Tibial nerve (tissue), 4 donors: ENCODE measurements at places on chromosomes 16 and 17. TPM values are rescaled to one million over a fixed set of nuclear protein-coding genes. Genes with fewer than 3 reads are reported as not detected.

The HNF1B gene
- not detected for total RNA-seq

The ANTKMT gene
- total RNA-seq, result 91.0 TPM

GRCh38 chr17:81371910-81372760 lies 23.1 kb upstream of the BAHCC1 start:
- no peak overlapping the region for H3K4me3 ChIP-seq

DNA sequence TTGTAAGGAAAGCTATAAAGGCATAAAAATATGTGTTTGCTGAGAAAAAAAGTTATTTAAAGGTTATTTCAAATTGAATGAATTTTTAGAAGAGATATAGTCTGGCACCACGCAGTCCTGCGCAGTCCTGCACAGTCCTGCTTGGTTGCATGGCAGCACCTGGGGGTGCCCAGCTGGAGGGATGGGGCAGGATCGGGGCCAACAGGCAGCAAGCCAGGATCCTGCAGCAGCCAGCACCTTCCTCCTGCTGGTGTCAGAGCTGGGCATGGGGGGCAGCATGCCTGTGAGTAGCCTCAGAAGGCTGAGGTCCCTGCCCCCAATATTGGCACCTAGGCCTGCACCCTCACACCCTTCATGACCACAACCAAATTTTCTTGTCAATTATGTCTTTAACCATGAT lies 46.0 kb downstream of the GLG1 start:
- no peak for DNase-seq
- H3K27me3 ChIP-seq, result no peaks in the 10 kb centered on the region
- H3K4me3 ChIP-seq, result no peak overlapping the region

The RASL10B gene
- total RNA-seq, result 24.6 TPM

The TNS4 gene
- total RNA-seq, result 0.30 TPM

The CDH3 gene
- 3.8 TPM for total RNA-seq

- DNase-seq, result no peak
- no peaks in the 10 kb centered on the region for H3K4me1 ChIP-seq
- no peaks in the 10 kb centered on the region for H3K27me3 ChIP-seq
- H3K27ac ChIP-seq, result no peak overlapping the region
- peaks cover 2% of the 10 kb centered on the region for H3K36me3 ChIP-seq
These were observed 5.0 kb upstream of the SERPINF2 start for GRCh38 chr17:1737531-1738291.

- peaks cover 83% of the 10 kb centered on the region for H3K4me1 ChIP-seq
- no peaks in the 10 kb centered on the region for H3K27me3 ChIP-seq
- no peak overlapping the region for H3K4me3 ChIP-seq
- H3K27ac ChIP-seq, result peak overlapping the region; percentile 94
These were observed 331.3 kb downstream of the SEC14L1 start for GRCh38 chr17:77471984-77472461.
